Thoracic aorta endothelial cell (primary cell): ENCODE measurements at places on chromosomes 12 and 14. TPM values are rescaled to one million over a fixed set of nuclear protein-coding genes. Genes with fewer than 3 reads are reported as not detected.

Gene EPS8
- total RNA-seq = 31.3 and 47.7 TPM in 2 replicates

Gene SOAT2
- total RNA-seq = not detected in 2 replicates

Gene KLC1
- total RNA-seq = 272 and 299 TPM in 2 replicates

Gene SYNDIG1L
- total RNA-seq = not detected in 2 replicates

Gene BCAT1
- total RNA-seq = 234 and 314 TPM in 2 replicates
